ENCODE measurements at places on chromosomes 3 and 15.

DNA sequence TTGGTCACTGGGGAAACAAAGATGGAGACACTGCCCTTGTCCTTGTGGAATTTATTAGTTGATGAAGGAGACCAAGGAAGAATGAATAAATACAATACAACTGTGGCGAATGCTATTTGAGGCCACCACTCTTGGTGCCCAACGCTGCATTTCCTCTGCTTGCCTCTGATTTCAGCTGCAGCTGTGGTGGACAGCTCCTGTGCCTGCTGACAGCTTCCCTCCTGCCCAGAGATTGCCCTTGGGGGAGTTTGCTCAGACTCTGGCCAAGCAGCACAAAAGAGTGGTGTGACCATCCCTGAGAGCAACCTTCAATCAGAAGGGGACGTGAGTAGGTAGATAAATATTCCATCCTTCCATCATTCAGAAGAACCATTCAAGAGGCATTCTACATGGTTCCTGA, 64.6 kb upstream of the FHIT start:
- DNase-seq = no peak

- DNase-seq = no peak
These were observed 11.7 kb downstream of the RASGRF1 start for GRCh38 chr15:79078763-79079410.

- no peak for DNase-seq
These were observed 15.0 kb downstream of the PTH1R start for GRCh38 chr3:46892285-46893145.

DNA sequence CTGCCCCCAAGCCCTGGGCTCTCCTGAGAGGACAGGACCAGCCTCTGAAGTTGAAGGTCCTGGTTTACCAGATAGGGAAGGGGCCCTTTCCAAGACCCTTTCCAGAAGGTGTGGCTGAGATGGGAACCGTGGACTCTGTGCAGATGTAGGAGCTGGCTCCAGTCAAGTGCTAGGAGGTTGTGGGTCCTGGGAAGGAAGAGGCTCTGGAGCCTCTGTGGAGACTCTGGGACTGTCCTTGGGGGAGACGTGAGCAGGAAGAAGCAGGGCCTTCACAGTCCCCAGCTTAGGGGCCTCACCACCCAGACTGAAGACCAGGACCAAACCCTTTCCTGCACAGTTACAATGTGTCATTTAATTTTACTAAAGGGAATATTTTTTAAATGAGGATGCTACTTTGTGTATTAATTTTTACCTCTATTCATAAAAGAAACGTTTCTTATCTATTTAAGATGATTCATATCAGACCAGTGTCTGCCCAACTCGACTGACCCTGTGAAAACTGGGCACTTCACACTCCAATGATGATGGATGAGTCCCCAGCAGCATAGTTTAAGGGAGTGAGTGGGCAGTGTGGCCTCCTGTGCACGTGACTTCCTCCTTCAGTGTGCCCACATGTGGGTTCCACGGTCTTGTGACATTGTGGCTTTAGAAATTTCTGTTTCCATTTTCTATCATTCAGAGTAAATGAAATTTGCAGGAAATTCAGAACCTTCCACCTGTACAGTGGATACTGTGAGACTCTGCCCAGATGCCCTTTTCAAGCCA, 10.9 kb downstream of the CCR5AS start:
- DNase-seq = no peak

DNA sequence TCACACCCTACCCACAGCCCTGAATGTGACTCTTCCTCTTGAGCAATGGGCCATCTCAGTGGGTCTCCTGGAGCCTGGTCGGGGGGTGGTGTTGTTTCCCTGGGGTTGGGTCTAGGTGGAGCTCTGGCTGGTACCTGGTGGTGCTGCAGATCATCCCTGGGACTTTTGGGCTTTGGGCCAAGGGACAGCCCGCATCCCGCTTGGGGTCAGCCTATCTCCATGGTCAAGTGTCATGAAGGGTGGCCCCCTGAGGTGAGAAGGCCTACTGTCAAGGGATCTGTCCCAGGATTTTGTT, 202.0 kb downstream of the UBE3A start:
- DNase-seq = no peak

DNA sequence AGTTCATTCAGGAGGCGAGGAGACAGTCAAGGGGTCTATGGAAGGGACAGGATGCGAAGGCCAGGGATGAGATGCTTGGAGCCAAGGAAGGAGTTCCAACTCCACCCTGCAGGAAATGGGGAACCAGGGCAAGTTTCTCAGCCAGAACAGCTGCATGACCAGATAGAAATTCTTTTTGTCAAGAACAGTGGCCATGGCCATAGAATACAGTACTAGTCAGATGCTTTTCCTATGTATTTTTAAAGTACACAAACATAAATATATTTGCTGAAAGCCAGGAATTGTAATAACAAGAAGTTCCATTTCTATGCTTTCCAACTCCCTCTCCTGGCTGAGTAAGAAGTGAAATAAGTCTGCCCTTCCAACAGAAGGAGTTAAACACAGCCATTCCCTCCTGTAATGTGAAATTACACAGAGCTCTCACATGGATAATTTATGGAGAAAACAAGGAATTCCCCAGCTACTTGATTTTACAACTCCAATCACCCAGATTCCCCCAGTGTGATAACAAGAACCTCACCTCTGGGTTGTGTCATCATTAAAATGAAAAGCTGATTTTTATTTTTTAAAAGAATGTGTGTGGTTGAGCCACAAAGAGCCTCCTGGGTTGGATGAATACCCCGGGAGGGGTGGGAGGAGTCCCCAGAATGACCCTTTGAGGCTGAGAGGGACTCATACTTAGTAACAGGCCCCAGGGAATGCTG, 124.6 kb upstream of the ARHGEF3 start:
- DNase-seq = no peak

DNA sequence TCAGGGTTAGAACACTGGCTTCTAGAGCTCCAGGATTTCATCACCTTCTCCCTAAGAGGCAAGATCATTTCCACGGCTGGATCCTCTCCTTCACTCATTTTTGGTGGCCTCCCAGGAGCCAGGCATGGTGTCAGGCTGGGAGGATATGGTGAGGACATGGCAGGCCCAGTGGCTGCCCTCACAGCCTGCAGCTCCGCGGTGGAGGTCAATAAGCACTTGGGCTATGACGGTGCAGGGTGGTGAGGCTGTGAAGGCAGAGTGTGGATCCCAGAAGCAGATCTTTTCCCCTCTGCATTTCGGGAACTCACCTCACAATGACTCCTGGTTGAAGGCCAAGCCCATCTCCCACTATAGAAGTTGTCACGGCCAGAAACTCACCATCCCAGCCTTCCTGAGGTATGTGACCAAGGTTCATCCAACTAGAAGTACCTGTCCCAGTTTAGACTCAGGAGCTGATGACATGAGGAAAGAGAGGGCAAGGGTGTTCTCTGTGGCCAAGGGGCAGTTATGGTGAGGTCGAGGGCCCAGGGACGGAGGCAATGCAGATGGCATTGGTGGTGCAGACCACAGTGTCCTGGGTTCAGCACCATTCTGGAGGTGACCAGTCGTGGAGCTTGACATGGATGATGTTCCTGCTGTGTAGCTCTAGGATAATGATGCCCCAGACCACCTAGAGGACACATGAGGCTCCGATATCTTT, 100.1 kb upstream of the SMAD3 start:
- DNase-seq = no peak

DNA sequence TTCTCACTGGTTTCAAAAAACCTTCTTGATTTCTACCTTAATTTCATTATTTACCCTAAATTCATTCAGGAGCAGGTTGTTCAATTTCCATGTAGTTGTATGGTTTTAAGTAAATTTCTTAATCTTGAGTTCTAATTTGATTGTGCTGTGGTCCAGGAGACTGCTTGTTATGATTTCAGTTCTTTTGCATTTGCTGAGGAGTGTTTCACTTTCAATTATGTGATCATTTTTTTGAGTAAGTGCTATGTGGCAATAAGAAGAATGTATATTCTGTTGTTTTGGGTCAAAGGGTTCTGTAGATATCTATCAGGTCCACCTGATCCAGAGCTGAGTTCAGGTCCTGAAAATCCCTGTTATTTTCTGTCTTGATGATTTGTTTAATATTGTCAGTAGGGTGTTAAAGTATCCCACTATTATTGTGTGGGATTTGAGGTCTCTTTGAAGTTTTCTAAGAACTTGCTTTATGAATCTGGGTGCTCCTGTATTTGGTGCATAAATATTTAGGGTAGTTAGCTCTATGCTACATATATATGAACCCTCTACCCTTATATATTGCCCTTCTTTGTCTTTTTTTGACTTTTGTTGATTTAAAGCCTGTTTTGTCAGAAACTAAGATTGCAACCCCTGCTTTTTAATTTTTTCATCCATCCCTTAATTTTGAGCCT, 158.4 kb upstream of the TPRG1 start:
- DNase-seq = no peak

DNA sequence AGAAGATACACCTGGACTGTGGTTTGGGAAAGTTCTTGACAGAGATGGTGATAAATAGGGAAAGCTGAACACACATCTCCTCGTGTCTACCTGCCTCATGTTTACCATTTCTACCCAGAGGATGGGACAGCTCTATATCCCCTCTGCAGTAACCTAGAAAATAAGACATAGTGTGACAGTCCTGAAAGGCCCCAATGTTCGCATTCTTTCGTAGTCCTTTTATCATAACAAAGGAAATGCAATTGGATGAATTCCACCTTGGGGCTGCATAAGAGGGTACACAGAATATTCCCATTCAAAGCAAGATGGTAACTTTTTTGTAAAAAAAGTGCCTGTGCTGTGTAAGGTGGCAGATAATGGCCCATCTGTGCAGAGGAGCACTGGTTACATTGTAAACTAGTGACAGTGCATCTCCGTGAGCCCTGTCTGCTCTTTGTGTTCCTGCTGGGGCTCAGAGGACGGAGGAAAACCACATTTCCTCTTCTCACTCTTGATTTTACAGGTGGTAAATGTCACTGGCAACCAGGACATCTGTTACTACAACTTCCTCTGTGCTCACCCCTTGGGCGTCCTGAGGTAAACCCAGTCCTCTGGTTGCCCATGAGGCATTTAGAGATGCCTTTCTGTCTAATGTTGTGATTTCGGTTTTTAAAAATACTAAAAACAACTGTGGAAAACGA, 74.3 kb downstream of the SIDT1 start:
- peak; percentile 13 for DNase-seq
